ENCODE measurements at places on chromosomes 4 and X. TPM values are rescaled to one million over a fixed set of nuclear protein-coding genes. Genes with fewer than 3 reads are reported as not detected.

HAND2 gene
- total RNA-seq: not detected

UGT8 gene
- total RNA-seq: 0.98 TPM

KLF3 gene
- 38.4 TPM for total RNA-seq

NDNF gene
- 1.3 TPM for total RNA-seq

ZNF41 gene
- 7.6 TPM for total RNA-seq

PCDH10 gene
- 1.7 TPM for total RNA-seq

UGT2B10 gene
- not detected for total RNA-seq

CXCL11 gene
- not detected for total RNA-seq

KIF4A gene
- total RNA-seq: 4.6 TPM

CBR4 gene
- total RNA-seq: 59.1 TPM

NHS gene
- 9.1 TPM for total RNA-seq

GPC4 gene
- total RNA-seq: 32.8 TPM

LRIT3 gene
- 0.12 TPM for total RNA-seq

EOLA2 gene
- total RNA-seq: 53.0 TPM

SHROOM4 gene
- 0.96 TPM for total RNA-seq

DUSP21 gene
- total RNA-seq: not detected

CXorf49B gene
- not detected for total RNA-seq

CDS1 gene
- total RNA-seq: 1.3 TPM

RNF128 gene
- not detected for total RNA-seq

MAGEA8 gene
- not detected for total RNA-seq

OPHN1 gene
- 7.8 TPM for total RNA-seq

AMER1 gene
- 11.3 TPM for total RNA-seq

G6PD gene
- total RNA-seq: 122 TPM

GPRASP1 gene
- total RNA-seq: 9.8 TPM

ETNPPL gene
- total RNA-seq: not detected

CCDC110 gene
- total RNA-seq: 1.3 TPM

PAGE1 gene
- total RNA-seq: not detected

ADH5 gene
- 201 TPM for total RNA-seq

GPM6B gene
- total RNA-seq: 516 TPM

RBBP7 gene
- total RNA-seq: 79.2 TPM

OPRPN gene
- not detected for total RNA-seq

SPATA4 gene
- not detected for total RNA-seq

ANKRD37 gene
- total RNA-seq: 4.6 TPM

LUZP4 gene
- total RNA-seq: not detected

SLIT2 gene
- total RNA-seq: 21.6 TPM

FAM47A gene
- total RNA-seq: not detected

ERVMER34-1 gene
- total RNA-seq: not detected

HERC5 gene
- total RNA-seq: 0.27 TPM

XAGE1A gene
- total RNA-seq: not detected

GLUD2 gene
- total RNA-seq: 0.27 TPM

FAT1 gene
- 34.3 TPM for total RNA-seq

CXorf38 gene
- total RNA-seq: 7.8 TPM

Measured in glutamatergic neuron (in vitro differentiated cells).